ENCODE measurements at places on chromosomes 16 and 17.

DNA sequence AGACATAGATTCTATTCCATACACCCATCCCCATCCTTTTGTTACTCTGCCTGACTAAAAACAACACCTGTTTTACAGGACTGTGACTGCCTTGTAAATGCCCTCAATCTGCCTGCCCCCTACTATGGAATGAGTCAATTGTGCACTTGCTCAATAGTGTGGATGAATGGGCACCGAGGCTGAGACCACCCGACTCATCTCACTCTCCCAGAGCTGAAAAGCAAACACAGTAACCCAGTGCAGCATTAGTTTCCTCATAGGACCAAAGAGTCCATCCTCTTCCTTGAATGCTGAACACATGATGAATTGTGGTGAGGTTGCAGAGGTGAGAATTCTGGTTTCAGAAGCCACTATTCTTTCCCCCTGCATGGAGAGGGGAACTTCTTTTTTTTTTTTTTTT lies 233.7 kb downstream of the ZFHX3 start:
- DNase-seq: no peak

DNA sequence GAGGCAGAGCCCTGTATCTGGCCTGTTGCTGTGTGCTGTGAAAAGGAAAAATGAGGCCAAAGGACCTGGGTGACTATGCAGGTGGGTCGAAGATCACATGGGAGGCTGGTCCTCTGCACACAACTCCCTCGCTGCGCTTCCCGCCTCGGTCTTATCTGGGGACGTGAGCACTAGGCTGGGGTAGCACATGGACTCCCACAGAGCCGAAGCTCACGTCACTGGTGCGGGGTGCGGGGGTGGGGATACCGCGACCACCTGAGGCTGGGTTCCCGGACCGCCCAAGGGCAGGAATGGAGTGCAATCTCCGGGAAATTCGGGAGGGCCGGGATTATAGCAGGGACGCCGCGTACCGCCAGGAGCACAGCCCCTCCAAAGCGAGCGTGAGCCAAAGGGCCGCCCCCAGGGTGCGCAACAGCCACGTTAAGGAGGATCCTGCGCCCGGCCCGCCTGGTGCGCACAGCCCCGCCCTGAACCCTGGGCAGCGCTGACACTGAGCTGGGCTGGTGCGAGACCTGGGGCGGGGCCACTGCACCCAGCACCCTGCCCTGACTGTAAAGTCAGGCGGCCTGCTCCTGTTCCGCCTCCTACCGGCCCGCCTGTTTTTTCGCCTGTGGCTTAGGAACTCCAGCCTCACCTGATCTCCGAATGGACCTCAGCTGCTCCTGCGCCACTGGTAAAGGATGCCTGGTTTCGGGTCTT lies 4.8 kb downstream of the MT1A start:
- DNase-seq: peak; percentile 39

- DNase-seq: no peak
These were observed 80.8 kb upstream of the CCL1 start for GRCh38 chr17:34443619-34444469.

DNA sequence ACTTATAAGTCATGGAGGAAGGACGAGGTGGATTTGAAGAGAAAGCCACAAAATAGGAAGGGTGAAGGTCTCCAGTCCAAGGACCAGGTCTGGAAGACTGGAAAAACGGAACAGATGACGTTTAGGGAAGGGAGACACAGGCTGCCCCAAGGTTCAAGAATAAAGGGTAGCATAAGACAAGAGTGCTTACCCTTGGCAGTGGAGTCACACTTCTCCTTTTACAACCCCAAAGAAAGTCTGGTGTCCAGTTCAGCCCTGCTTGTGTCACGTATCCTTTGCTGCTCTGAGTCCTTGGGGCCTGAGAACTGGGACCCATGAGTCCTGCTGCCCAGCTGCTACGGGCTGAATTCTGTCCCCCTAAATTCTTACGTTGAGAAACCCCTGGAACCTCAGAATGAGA lies 13.0 kb upstream of the GGA2 start:
- DNase-seq: no peak

GRCh38 chr16:89038811-89039735 lies 54.6 kb upstream of the ACSF3 start:
- DNase-seq: no peak

DNA sequence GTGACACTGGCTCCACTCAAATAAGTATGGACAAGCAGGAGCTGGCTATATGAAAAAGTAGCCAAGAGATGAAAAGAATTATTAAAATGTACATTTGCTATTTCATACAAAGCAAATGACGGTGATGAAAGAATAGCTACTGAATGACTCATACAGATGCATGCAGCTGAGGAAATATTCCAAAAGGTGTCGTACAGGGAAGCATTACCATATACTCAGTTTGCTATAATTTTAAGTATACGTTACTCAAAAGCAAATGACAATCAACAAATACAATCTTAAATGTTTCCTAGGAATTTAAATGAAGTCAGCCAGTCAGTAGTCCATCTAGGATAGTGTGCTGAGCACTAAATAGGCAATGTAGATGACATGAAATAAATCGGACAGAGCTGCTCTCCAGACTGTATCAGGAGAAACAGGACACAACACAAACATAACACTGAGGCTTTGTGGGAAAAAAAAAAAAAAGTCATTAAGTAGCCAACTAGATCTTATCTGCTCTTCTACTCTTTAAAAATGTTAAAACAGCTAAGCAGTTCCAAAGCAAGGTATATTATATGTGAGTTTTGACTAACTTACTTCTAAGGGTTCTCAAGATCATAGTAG lies 65.0 kb downstream of the NCOR1 start:
- no peak for DNase-seq

DNA sequence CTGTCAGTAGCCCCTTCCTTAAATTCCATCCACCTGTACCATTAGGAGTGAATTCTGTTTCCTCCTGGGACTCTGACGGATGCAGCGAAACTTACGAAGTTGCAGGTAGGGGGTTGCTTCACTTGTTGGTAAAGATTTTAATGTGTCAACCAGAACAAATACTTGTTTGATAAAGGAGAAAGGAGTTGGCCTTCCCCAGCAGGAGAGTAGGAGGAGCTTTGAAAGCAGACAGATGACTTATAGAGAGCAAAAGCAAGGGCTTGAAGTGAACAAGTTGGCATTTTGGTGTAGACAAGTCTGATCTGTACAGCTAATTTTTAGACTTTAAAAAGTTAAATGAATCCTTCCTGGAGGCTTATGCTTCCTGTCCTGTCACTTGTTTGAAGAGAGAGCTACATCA lies 38.1 kb upstream of the PMFBP1 start:
- no peak for DNase-seq

- no peak for DNase-seq
These were observed 745 bp downstream of the PYY start for GRCh38 chr17:43952724-43953666.

DNA sequence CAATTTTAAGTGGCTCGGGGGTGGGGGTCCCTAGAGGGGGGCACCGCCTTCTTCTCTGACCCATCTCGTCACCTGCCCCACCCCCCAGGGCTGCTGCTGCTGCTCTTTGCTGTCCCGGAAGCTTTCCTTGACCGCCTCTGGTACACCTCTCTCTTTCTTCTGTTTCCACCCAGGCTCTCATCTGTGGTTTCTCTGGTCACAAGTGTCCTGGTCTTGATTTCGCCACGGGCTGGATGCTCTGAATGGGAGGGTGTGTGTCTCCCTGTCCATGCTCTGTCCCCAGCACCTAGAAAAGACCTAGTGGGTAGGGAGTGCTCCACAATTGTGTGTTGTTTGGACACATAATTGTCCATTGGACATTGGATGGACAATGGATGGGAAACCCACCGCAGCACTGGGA lies 134.7 kb upstream of the CIBAR2 start:
- DNase-seq: no peak

- DNase-seq: peak; percentile 36
These were observed 9.9 kb upstream of the NAGS start for GRCh38 chr17:43994272-43995149.

DNA sequence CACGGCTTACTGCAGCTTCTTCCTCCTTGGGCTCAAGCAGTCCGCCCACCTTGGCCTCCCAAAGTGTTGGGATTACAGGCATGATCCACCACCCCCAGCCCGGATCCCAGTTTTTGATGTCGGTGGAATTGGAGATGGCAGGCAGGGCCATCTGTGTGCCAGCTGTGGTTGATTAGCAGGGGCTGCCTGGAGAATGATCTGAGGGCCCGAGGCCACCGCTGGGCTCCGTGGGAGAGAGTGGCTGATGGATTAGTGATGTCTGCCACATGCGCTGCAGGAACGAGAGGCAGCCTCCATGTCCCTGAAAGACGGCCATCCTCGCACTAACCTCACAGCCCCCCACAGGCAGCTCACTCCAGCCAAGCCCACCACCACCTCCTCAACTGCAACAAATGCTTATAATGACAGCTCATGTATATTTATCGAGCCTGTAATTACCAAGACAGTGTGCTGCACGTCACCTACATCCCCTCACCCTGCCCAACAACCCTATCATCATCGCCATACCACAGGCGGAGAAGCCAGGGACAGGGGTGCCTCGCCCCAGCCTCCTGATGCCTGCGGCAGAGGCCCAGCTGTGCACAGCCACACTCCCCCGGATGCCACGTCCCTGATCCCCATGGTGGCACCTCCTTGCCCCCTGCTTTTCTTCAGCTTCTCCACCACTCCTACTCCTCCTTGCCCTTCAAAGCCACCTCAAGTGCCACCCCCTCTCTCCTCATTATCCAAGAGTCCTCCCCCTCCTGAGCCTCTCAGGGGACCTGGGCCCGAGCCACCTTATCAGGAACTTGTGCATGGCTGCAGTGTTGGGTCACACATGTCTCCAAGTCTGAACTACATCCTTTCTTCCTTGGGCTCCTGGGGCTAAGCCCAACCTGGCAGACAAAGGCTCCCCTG lies 33.2 kb downstream of the ACTG1 start:
- no peak for DNase-seq

- no peak for DNase-seq
These were observed 1.3 kb upstream of the PSMB3 start for GRCh38 chr17:38751144-38751807.

- DNase-seq: no peak
These were observed 10.1 kb upstream of the TEKT3 start for GRCh38 chr17:15351478-15351840.

DNA sequence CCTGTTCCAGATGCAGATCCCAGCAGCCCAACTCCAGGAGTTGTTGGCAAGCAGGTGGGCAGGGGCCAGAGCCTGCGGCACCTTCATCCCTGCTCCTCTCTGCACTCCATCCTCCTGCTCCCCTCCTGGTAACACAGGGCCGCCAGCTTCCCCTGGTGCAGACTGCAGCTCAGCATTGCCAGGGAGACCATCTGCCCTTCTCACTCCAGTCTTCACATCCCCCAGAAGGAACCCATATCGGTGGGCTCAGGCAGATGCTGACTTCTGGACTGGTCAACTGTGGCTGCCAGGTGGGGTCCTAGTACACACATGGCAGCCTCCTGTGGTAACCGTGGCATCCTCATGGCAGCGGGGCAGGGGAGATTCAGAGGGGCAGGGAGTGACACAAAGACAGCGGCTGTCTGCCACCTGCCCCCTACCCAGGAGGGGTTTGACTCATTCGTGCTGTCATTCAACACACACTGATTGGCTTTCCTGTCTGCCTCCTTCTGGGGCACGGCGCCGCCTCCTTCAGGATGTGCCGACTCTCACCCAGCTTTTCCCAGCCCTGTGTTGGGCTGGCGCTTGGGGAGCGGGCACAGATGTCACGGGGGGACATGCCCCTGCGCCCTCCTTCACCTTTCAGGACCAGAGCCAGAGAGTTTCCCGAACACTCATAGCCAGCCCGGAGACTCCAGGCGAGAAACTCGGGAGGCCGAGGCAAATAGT lies 120.9 kb downstream of the CMIP start:
- DNase-seq: no peak

Measured in stimulated activated CD8-positive, alpha-beta memory T cell treated with anti-CD3 and anti-CD28 coated beads, Interleukin-7, amount 100 ng/mL, for 1 hour (primary cell).